Activated B cell treated with CpG ODN at 0.5 μM for 24 hours (primary cell): ENCODE measurements at places on chromosomes 13 and 19. TPM values are rescaled to one million over a fixed set of nuclear protein-coding genes. Genes with fewer than 3 reads are reported as not detected.

GRCh38 chr19:377801-378581, 31.0 kb downstream of the C2CD4C start:
- no peak for DNase-seq

Gene TSHZ3
- 0.05 TPM in 1 of 2 replicates, not detected in the other for total RNA-seq

GRCh38 chr19:16134510-16134909, 9.0 kb upstream of the HSH2D start:
- no peak for DNase-seq

DNA sequence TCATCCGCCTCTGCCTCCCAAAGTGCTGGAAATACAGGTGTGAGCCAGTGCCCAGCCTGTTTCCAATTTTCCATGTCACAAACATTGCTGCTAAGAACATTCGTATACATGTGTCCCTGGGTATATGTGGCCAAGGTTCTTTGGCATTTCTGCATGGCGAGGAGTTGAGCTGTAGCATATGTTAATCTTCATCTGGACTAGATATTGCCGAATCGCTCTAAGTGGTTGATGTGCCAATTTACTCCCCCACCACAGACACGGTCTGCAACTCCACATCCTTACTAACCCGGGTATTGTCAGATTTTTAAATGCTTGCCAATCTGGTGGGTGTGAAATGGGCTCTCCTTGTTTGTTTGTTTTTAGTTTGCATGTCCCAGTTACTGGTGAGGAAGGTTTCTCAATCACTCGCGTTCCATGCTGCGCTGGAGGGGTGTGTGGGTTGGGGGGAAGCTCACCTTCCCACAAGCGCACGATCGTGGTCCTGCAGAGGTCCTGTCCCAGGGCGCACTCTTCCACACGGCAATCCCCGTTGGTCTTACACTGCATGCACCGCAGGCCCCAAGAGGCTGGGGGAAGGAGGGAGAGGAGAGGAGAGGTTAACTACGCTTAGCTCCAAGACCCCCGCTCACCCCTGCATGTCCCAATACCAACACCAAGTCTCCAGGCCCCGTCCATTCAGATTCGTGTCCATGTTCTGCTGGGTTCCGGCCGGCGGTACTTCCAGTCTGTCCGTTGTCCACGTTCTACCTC, 2.7 kb downstream of the PLAUR start:
- no peak for DNase-seq

Gene MED16
- total RNA-seq: 76.1 and 79.3 TPM in 2 replicates

Gene SULT2A1
- not detected in 2 replicates for total RNA-seq

DNA sequence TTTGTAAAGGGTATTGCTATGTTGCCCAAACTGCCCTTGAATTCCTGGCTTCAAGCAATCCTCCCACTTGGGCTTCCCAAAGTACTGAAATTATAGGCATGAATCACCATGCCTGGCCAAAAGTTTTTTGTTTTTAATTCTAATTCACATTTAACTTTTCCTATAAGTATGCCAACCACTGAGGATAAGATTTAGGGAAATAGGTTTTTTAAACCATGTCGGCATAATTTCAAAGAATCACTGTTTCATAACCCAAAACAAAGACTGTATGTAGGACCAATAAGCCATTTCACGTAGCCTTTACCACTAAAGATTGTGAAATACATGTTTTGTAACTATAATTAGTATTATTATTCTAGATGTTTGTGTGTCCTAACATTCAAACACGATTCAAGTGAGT, 8.2 kb downstream of the ZDHHC20 start:
- no peak for DNase-seq

Gene CEACAM3
- not detected in 2 replicates for total RNA-seq
